ENCODE measurements at places on chromosomes 11 and 22. TPM values are rescaled to one million over a fixed set of nuclear protein-coding genes. Genes with fewer than 3 reads are reported as not detected.

DNA sequence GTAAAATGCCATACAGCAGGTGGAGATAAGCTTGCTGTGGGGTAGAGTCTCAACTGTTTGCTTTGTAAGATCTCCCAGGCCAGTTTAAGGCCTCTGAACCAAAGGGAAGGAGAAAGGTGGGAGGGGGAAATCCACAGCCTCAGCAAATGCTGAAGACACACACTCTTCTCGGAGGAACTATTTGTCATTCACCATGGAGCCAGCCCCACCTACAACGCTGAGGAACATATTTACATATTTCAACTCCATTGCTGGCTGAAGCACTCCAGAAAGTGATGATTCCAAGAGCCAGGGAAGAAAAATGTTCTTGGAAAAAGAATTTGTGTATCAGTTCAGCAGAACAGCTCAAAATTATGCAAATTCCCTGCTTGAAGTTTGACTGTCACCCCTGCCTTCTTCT lies 6.5 kb downstream of the TENM4 start:
- DNase-seq = no peak
- peaks cover 6% of the 10 kb centered on the region for H3K4me1 ChIP-seq
- H3K27ac ChIP-seq = no peak overlapping the region
- H3K36me3 ChIP-seq = no peaks in the 10 kb centered on the region
- H3K27me3 ChIP-seq = peaks cover 30% of the 10 kb centered on the region

DNA sequence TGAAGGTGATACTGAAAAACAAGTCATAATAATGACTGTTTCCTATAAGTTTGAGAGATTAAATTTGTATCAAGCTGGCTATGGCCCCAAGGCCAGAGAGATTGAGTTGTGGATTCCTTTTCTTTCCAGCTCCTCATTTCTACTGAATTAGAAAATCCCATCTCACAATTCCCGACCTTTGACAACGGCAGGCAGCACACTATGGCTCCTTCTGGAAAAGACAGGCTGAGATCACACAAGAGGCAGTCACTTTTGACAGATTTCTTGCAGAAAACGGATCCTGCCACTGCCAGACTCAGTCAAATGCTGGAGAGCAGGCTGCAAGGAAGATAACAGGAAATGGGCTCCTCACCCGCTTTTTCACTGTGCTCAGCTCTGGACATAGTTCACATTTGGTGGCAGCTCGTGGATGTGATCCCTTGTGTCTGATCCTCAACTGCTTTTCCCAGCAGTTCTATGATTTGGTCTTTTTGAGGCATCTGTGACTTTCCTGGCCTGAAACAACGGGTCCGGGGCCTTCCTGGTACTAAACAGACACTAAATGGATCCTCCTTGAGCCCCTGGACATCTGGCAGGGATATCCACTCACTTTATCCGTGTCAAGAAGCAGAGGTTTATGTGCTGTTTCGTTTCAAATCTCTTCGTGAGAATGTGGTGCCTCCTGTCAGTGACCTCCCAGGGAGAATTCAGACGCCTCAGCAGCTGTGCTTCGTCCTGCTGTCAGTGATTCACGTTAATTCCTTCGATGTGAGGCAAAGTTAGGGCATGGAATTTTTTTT lies 26.1 kb upstream of the RTL6 start:
- no peak overlapping the region for H3K27ac ChIP-seq
- DNase-seq = no peak
- no peak overlapping the region for H3K4me3 ChIP-seq
- no peaks in the 10 kb centered on the region for H3K36me3 ChIP-seq
- H3K27me3 ChIP-seq = peaks cover 27% of the 10 kb centered on the region
- H3K4me1 ChIP-seq = no peaks in the 10 kb centered on the region

DNA sequence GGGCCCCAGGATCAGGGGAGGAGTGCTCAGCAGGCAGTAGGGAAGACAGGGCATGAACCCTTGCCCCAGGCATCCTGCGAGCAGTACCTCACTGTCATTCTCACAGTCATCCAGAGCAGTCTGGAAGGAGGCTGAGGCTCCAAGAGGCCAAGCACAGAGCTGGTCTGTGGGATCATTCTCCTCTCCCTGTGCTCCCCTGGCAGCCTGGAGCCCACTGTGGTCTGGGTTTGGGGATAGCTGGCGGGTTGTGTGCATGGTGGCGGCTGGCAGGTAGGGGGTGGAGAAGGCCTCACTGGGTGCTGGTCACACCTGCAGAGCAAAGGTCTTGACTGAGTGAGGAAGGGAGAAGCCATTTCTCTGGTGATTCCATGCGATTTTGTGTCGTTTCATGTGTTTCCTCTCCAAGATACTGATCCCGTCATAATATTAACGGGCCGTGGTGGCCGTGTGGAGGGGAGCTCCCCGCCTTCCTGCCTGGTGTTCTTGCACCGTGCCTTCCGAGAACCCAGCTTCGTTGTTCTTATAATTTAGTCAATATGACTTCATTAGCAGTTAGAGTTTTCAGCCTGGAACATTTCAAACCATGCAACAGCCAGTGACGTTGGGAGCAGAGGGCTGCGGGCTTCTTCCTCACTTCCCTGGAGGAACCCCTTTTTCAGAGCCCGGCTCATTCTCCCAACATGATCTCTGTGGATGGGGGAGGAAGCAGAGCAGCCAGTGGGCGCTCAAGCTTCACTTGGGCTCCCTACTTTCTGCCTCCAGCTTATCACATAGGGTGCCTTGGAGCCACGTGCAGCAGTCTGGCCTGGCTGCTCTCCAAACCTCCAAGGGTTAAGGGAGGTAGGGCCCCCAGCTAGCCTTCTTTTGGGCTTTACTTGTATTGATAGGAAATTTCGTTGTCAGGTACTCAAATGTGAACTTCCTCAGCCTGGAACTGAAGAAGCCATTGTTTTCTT lies 20.8 kb upstream of the ADORA2A start:
- DNase-seq = no peak
- no peaks in the 10 kb centered on the region for H3K27me3 ChIP-seq
- no peak overlapping the region for H3K4me3 ChIP-seq
- peaks cover 40% of the 10 kb centered on the region for H3K4me1 ChIP-seq
- peaks cover 8% of the 10 kb centered on the region for H3K36me3 ChIP-seq

DNA sequence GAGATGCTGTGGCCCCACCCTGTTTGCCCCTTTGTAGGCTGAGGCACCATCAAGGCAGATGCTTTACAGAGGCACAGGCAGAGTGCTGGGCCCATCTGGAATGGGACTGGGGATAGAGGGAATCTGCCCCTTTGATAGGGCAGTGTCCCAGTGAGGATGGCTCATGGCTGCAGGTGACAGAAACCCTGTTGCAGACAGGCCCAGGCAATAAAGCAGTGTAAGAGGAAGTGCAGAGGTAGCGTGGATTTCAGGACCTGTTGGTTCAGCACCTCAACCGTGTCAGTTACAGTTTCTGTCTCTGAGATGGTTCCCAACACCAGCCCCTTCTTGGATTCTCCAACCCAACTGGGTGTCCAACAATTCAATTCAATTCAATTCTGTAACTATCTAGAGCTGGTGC lies 25.1 kb downstream of the PRDM11 start:
- no peaks in the 10 kb centered on the region for H3K36me3 ChIP-seq
- DNase-seq = no peak
- H3K27ac ChIP-seq = no peak overlapping the region
- peaks cover 12% of the 10 kb centered on the region for H3K4me1 ChIP-seq
- H3K4me3 ChIP-seq = no peak overlapping the region

DNA sequence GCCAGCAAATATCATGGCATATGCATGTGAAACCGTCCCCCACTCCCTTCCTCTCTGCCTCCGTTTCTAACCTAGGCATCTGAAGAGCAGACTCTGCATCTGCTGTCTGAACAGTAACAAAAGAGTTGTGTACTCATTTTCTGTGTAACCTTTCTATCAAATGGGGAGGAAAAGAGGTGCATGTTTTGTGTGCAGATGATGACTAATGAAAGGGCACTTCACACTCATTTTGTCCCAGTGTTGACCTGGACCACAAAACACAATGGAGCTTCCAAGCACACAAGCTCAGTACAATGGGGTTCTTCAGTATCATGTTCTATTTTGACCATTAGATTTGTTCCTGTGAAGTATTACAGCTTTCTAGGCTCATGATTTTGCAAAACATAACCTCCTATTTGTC lies 13.0 kb downstream of the JHY start:
- peak; percentile 6 for DNase-seq
- H3K4me1 ChIP-seq = peaks cover 8% of the 10 kb centered on the region
- H3K36me3 ChIP-seq = no peaks in the 10 kb centered on the region
- no peak overlapping the region for H3K27ac ChIP-seq
- H3K27me3 ChIP-seq = no peaks in the 10 kb centered on the region

- H3K4me3 ChIP-seq = peak overlapping the region; percentile 32
- no peaks in the 10 kb centered on the region for H3K27me3 ChIP-seq
- no peak for DNase-seq
- peaks cover 65% of the 10 kb centered on the region for H3K4me1 ChIP-seq
- peak overlapping the region; percentile 89 for H3K27ac ChIP-seq
- peaks cover 36% of the 10 kb centered on the region for H3K36me3 ChIP-seq
Measured at GRCh38 chr11:30328681-30329080, 5.8 kb downstream of the ARL14EP start.

DNA sequence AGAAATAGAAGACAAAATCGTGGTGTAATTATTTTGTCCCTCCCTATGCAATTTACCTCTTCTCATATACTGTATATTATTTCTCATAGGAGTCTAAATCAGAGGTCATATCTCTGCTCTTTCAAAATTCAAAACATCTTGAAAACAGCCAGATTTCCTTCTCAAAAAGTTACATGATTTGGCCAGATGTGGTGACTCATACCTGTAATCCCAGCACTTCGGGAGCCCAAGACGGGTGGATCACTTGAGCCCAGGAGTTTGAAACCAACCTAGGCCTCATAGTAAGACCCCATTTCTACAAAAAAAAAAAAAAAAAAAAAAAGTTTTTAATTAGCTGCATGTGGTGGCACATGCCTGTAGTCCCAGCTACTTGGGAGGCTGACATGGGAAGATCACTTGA lies 29.0 kb upstream of the DNAJB7 start:
- no peak overlapping the region for H3K27ac ChIP-seq
- no peaks in the 10 kb centered on the region for H3K4me1 ChIP-seq
- H3K4me3 ChIP-seq = no peak overlapping the region
- H3K36me3 ChIP-seq = peaks cover 12% of the 10 kb centered on the region
- H3K27me3 ChIP-seq = no peaks in the 10 kb centered on the region

GRCh38 chr11:106137061-106137460 lies 59.6 kb downstream of the AASDHPPT start:
- no peaks in the 10 kb centered on the region for H3K4me1 ChIP-seq
- no peak for DNase-seq
- H3K27ac ChIP-seq = no peak overlapping the region
- no peak overlapping the region for H3K4me3 ChIP-seq

GRCh38 chr11:120635136-120635810 lies 123.7 kb downstream of the GRIK4 start:
- no peaks in the 10 kb centered on the region for H3K36me3 ChIP-seq
- DNase-seq = no peak
- no peaks in the 10 kb centered on the region for H3K4me1 ChIP-seq
- H3K27me3 ChIP-seq = peaks cover 17% of the 10 kb centered on the region
- H3K27ac ChIP-seq = no peak overlapping the region
- no peak overlapping the region for H3K4me3 ChIP-seq

DNA sequence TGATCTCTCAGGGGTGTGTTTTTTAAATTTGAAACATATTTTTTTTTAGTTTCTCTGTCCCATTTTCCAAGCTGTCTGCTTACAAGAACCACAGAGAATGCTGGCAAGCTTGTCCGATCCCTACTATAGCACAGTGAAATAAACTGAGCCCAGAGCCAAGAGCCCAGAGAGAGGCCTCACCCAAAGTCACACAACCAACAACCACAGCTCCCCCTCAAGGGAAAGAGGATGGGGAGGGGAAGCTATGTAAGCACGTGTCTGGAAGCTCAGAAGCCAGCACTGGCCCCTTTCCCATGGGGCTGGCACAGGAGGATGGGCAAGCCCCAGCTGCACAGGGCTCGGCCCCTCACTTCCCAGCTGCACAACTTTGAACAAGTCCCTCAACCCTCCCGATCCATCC lies 3.2 kb upstream of the SART1 start:
- H3K4me3 ChIP-seq = no peak overlapping the region
- H3K36me3 ChIP-seq = peaks cover 7% of the 10 kb centered on the region
- no peaks in the 10 kb centered on the region for H3K27me3 ChIP-seq

DNA sequence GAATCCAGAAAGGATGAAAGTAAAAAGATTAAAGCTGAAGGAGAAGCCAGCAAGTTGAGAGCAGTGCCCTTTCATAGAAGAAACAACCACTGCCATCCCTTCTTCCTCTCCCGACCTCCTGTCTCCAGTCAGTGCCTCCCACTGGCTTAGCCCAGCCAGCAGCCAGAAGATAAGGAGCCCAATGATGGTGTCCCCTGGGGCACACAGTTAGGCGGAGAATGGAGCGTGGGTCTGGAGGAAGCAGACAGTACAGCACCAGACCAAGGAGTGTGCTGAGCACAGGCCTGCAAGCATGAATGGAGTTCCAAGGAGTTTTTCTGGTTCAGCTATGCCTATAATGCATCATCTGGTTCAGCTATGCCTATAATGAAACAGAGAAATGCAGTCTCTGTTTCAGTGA lies 54.3 kb upstream of the TNRC6B start:
- H3K36me3 ChIP-seq = no peaks in the 10 kb centered on the region
- H3K4me3 ChIP-seq = no peak overlapping the region
- DNase-seq = no peak
- H3K4me1 ChIP-seq = peaks cover 47% of the 10 kb centered on the region
- H3K27ac ChIP-seq = peak overlapping the region; percentile 31

- H3K27ac ChIP-seq = no peak overlapping the region
- H3K36me3 ChIP-seq = no peaks in the 10 kb centered on the region
- no peaks in the 10 kb centered on the region for H3K27me3 ChIP-seq
- no peaks in the 10 kb centered on the region for H3K4me1 ChIP-seq
Measured at GRCh38 chr11:99177446-99177845, 156.7 kb downstream of the CNTN5 start.

- no peak overlapping the region for H3K27ac ChIP-seq
- no peaks in the 10 kb centered on the region for H3K4me1 ChIP-seq
- peaks cover 1% of the 10 kb centered on the region for H3K36me3 ChIP-seq
Measured at GRCh38 chr11:38005597-38005996, 1407.6 kb upstream of the RAG2 start.

DNA sequence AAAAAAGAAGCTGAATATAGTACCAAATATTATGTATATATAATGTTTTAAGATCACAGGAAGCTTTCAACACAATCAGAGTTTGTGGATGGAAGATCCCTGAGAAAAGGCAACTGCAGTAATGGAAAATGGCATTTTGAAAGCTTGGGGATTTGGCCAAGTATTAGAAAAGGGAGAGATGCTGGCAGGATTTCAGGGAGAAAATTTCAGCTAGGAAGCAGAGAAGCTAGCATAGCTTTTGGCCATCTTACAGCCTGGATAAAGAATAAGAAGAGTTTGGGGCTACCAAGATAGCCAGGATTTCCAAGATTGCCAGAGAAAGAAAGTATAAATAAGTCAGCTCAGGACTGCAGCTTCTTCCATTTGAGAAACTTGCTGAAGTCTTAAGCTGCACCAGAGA lies 440.8 kb upstream of the LUZP2 start:
- no peaks in the 10 kb centered on the region for H3K27me3 ChIP-seq
- no peak overlapping the region for H3K4me3 ChIP-seq
- no peak overlapping the region for H3K27ac ChIP-seq
- H3K4me1 ChIP-seq = no peaks in the 10 kb centered on the region
- no peaks in the 10 kb centered on the region for H3K36me3 ChIP-seq

Gene CHRNA10
- 1.9 TPM for total RNA-seq

Gene LARGE2
- 0.90 TPM for total RNA-seq

Gene SCN4B
- total RNA-seq = 0.46 TPM

Gene GRIK4
- not detected for total RNA-seq

Gene C11orf91
- total RNA-seq = not detected

Gene GUCY1A2
- not detected for total RNA-seq

Data from activated T-cell treated with anti-CD3 and anti-CD28 coated beads, Interleukin-2, amount 50 U/mL, for 72 hours (primary cell).